Naive thymus-derived CD8-positive, alpha-beta T cell (primary cell): ENCODE measurements at places on chromosomes 13 and 19. TPM values are rescaled to one million over a fixed set of nuclear protein-coding genes. Genes with fewer than 3 reads are reported as not detected.

- no peak overlapping the region for H3K27ac ChIP-seq
- peaks cover 4% of the 10 kb centered on the region for H3K27me3 ChIP-seq
- peaks cover 10% of the 10 kb centered on the region for H3K4me1 ChIP-seq
- no peak overlapping the region for H3K4me3 ChIP-seq
These were observed 3.1 kb upstream of the ZNF471 start for GRCh38 chr19:56504581-56504980.

DNA sequence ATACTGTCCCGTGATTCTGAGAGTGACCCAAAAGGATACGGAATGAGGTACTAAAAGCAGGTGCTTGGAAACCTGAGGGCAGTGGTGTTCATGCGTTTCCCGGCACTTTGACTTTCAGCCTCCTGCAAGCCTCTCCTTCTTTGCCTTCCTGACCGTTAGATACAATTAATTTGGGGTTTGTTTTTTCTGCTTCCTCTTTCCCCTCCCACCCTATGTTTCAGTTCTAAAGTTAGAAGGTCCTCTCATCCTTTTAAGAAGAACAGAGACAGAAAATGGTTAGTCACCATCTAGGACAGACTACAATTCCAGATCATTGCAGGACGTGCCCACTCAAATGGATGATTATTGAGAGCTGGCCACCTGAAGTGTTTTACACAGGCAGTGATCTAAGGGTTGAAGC is 1.8 kb upstream of the LILRB4 start:
- H3K27me3 ChIP-seq: peaks cover 62% of the 10 kb centered on the region
- H3K4me3 ChIP-seq: no peak overlapping the region
- H3K36me3 ChIP-seq: peaks cover 2% of the 10 kb centered on the region
- H3K4me1 ChIP-seq: no peaks in the 10 kb centered on the region

The CHST8 gene
- not detected for total RNA-seq

The SMIM24 gene
- not detected for total RNA-seq
